Nephron progenitor cell (in vitro differentiated cells): ENCODE measurements at places on chromosomes 2 and 18.

DNA sequence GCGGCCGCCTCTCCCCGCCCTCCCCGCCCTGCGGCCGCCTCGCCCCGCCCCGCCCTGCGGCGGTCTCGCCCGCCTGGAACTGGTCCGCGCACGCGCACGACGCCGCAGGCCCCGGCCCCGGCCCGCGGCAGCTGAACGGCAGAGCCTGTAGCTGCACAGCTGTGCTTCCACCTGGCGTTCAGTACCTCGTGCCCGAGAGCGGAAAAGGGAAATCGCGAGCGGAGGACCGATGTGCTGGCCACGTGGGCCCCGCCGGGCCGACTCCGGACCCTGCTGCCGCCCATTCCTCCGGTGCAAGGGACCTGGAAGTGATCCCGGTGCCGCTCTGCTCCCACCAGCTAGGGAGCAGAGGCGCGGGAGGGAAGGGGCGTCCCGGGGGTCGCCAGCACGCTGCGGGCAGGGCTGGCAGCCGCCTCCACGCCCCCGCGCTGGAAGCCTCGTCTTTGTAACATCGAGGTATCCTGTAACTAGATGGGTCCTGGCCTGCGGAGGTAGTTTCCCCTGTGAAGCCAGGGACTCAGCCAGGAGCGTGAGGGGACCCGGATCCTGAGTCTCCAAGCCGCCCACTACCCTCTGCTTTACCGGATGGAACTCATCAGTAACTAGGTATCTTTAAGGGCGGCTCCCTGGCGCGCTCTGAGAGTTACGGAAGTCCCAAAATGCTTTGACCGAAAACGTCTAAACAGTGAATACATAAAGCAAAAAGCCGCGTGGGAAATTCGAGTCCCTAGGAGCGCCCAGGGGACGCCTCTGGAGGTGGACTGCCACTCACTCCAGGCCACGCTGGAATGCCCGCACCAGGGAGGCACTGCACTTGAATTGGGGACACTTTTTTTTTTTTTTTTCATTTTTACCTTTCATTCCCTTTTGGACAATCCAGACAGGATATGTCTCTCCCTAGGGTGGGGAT, 704 bp upstream of the ODC1 start:
- DNase-seq: peak; percentile 93

- DNase-seq: no peak
Observed at GRCh38 chr2:169526451-169526850, 16.9 kb downstream of the KLHL41 start.

- DNase-seq: no peak
Observed at GRCh38 chr2:144230033-144230432, 289.9 kb downstream of the ZEB2 start.

DNA sequence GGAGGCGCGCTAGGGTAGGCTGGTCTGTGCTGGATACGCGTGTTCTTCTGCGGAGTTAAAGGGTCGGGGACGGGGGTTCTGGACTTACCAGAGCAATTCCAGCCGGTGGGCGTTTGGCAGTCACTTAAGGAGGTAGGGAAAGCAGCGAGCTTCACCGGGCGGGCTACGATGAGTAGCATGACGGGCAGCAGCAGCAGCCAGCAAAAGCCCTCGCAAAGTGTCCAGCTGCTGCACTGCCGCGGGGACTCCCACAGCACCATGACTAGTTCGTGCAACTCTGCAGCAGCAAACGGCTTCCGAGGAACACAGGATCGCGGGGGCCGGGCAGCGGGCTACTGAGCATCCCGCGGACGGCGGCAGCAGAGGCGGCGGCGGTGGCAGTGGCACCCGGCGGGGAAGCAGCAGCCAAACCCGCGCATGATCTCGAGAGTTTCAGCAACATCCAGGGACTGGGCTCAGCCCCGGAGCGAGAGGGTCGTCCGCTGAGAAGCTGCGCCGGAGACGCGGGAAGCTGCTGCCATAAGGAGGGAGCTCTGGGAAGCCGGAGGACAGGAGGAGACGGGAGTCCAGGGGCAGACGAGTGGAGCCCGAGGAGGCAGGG, 368 bp downstream of the TMEFF2 start:
- peak; percentile 52 for DNase-seq

- DNase-seq: no peak
Observed at GRCh38 chr2:118520246-118520645, 327.2 kb downstream of the EN1 start.

- no peak for DNase-seq
Observed at GRCh38 chr2:162686336-162686735, 152.2 kb downstream of the KCNH7 start.

DNA sequence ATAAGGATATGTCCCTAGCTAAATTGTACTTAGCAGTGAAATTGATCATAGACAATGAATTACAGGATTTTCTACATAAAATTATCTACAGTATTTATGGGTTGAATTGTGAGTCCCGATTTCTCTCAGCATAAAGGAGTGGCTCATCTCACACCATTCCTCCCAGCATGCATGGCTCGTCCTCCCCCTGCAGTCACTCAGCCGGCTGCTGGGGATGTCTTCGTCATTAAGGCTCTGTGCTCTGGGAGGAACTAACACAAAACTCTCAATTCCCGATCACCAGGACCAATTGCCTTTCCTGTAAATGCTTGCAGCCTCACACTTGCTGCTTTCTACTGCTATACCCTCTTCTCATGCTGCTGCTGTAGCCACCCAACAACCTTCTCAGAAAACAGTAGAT, 75.9 kb downstream of the TXNL1 start:
- no peak for DNase-seq

GRCh38 chr2:225693259-225693658, 293.7 kb downstream of the NYAP2 start:
- no peak for DNase-seq

DNA sequence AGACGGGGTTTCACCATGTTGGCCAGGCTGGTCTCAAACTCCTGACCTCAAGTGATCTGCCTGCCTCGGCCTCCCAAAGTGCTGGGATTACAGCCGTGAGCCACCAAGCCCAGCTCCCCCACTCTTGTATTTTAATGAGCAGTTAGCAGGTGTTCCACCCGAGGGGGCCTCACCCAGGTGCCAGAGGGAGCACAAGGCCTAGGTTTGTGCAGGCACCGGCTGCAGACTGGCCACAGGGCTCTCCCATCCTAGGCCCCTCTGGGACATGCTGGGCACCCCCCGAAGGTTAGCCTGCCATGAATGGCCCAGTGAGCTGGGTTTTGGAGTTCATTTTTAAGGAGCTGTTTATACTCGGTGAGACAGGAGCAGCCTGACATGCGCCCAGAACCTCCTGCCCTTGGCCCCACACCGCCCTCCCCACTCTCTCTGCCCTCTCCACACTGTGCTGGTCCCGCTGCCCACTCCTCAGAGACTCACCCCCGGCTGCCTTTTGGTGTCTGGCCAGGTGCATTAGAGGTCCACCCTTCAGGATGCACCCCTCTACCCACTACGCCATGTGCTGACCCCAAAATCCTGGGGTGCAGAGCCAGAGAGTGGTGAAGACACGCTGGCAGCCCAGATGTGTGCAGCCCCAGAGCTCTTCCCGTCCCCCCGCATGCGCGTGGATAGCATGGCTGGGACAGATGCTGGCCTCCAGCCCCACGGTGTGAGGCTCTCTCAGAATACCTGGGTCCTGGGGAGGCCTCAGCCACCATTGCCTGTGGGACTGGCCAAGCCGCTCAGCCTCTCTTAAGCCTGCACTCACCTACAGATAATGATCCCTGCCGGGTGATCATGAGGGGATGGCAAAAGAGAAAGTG, 11.2 kb upstream of the KLF11 start:
- no peak for DNase-seq

DNA sequence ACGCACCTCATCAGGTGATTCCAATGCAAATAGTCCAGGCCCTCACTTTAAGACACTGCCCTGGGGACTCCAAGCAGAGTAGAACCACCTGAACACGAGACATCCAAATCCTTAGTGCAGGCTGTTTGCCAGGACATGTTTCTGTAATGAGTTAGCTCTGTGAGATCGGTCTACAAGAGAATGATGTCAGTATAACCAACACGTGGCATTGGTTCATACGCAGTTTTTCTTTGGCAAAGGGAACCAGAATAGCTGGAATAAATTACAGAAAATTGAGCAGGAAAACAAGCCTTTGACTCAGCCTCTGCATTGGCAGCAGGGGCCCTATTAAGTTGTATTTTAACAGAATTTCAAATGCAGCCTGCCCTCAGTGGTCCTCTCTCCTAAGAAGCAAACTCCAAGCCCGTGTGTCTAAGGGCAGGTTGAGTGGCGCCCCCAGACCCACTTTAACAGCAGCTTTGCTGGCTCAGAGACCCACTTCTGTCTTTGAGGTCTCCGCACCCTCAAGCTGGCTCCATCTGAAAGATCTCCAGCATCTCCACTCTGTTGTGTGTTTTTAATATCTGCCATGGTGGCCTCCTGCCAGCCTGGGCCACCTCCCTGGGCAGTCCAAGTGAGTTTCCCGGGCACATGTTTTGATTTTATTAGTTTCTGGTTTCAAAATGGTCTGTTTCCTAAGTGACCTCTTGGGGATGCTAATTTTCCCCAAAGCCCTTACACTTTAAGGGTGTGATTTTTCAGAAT, 61.3 kb downstream of the ALPK2 start:
- no peak for DNase-seq

GRCh38 chr2:76312236-76312635, 601.5 kb upstream of the GCFC2 start:
- DNase-seq: no peak

DNA sequence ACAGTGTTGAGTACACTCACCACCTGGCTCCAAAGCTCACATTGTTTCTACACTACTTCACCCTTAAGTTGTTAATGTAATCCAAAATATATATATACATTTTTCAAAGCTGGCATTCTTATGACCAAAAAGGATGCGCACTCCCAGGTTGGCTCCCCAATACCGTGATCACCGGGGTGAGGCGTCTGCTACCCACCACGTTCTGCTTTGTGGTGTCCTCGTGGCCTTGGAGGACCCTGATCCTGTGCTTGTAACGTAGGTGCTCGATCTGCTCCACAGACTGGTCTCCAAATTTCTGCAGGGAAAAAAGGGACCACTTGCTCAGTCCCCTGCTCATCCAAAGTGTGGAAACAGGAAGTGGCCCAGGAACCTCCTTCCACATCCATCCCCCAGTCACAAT, 25.8 kb downstream of the RPL31 start:
- no peak for DNase-seq

DNA sequence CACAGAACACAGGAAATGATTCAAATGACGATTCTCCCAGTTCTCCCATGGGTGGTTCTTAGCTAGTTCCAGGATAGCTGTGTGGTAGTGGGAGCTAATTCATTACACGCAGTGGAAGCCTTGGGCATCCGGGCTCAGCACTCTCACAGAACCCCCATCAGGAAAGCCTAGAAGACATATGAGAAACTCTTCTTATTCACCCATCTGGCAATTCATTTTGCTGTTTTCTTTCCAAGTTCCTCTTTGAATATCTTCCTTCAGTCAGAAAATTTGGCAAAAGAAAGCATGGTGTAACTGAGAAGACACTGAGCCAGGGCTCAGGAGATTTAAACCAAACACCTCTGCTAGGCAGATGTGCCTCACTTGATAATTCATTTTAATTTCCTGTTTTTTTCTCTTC, 85.2 kb upstream of the FN1 start:
- no peak for DNase-seq

DNA sequence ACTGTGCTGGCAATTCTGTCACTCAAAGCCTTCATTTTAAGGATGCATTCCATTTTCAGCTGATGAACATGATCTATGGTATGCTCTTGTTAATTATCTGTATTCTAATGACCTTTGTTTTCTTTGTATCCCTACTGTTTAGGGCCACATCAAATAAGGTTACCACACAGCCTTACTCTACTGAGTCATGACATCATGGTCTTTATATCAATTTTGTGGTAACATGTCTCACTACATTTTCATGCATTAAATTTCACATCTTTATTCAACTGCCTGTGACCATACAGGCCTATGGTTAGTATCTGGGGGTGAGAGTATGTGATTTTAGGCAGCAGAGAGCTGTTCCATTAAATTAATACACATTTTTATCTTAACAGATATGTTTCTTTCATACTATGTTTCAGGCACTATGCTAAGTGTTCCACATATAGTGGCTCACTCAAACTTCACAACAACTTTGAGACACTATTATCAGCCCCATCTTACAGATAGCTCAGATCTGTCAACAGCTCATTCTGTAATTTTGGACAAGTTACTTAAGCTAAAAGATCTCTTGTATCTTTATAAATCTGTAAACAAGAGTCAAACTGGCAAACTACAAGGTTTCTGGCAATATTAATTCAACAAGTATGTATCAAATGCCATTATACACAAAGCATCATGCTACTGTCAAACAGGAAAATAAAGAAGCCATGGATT, 18.0 kb downstream of the LRPPRC start:
- DNase-seq: no peak

DNA sequence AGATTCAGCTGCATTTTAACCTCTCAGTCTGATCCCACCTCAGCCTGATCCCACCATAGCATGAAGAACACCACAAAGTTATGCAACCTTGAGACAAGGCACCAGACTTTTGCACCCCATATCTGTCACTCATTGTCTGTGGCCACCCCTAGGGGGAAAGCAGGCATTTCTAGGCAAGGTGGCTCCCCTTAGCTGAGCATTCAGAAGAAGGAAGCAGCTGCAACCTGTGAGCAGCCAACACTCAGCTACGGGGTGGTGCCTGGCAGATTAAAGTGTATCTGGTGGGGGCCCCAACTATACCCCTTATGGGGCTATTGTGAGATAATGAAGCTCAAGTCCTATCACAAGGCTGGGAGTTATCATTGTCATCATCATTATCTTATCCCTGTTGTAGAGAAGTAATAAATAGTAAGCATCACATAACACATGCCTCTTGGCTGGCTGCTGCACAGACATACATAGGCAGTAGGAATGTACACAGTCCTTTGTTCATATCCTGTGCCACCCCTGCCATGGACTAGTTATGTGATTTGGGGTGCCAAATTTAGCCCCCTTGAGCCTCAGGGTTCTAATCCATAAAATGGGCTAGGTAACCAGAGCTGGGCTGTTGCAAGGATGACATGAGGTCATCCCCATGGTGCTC, 20.6 kb upstream of the TMEM163 start:
- DNase-seq: no peak

GRCh38 chr2:207933396-207934065, 91.8 kb downstream of the PLEKHM3 start:
- no peak for DNase-seq

- no peak for DNase-seq
Observed at GRCh38 chr2:96139181-96139758, 968 bp upstream of the ASTL start.

- DNase-seq: no peak
Observed at GRCh38 chr2:43082111-43082894, 144.1 kb downstream of the ZFP36L2 start.

GRCh38 chr2:98607741-98608115, 584 bp downstream of the COA5 start:
- no peak for DNase-seq

DNA sequence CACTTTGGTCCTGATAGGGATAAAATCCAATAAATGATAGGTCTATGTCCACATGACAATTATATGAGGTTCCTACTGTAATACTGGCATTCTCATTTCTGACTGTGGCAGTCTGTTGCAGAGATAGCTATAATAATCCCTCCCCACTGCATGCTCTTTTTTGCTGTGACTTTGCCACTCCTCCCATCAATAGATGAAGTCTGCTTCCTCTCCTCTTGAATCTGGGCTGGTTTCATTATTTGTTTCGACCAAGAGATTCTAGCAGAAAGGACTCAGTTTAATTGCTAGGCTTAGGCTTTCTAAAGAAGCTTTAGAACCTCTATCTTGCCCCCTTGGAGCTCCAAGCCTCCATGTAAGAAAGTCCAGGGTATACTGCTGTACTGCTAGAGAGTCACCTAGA, 23.3 kb upstream of the CREB1 start:
- DNase-seq: no peak
